ENCODE measurements at places on chromosomes 7 and 10.

- DNase-seq: no peak
These were observed 56.0 kb downstream of the CCDC7 start for GRCh38 chr10:32501906-32502305.

DNA sequence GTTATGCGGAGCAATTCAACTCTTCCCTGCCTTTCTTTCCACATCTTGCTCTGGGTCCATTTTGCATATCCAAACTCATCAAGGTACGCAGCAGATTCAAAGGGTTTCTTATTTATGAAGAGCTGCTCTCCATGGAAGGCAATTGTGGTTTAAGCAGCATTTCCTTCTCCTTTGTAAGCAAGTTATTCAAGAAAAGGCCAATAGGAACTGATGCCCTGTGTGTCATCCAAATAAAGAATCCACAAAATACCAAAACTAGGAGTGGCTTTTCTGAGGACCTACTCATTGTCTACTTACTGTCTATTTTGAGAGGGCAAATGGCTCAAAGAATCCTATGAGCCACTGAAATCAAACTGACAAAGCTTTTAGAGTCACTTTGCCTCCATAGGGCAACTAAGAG is 253.1 kb downstream of the PTEN start:
- no peak for DNase-seq

GRCh38 chr10:93032105-93032808 is 28.3 kb upstream of the CYP26C1 start:
- no peak for DNase-seq

GRCh38 chr7:106566672-106567071 is 94.3 kb downstream of the CCDC71L start:
- DNase-seq: no peak

DNA sequence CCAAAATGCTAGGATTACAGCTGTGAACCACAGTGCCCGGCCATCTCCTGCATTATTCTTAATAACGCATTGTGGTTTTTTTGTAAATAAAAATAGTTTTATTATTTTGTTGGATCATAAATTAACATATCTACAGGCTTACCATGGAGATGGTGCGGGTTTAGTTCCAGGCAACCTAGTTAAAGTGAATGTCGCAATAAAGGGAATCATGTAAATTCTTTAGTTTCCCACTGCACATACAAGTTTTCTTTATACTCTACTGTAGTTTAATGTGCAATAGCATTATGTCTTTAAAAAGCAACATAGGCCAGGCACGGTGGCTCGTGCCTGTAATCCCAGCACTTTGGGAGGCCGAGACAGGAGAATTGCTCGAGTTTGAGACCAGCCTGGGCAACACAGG is 2.4 kb downstream of the PRKRIP1 start:
- no peak for DNase-seq

GRCh38 chr10:102668326-102669107 is 24.2 kb downstream of the TRIM8 start:
- no peak for DNase-seq

GRCh38 chr10:47101807-47102206 is 190.6 kb downstream of the PTPN20 start:
- no peak for DNase-seq

- no peak for DNase-seq
These were observed 108.5 kb downstream of the FAM107B start for GRCh38 chr10:14665865-14666857.

DNA sequence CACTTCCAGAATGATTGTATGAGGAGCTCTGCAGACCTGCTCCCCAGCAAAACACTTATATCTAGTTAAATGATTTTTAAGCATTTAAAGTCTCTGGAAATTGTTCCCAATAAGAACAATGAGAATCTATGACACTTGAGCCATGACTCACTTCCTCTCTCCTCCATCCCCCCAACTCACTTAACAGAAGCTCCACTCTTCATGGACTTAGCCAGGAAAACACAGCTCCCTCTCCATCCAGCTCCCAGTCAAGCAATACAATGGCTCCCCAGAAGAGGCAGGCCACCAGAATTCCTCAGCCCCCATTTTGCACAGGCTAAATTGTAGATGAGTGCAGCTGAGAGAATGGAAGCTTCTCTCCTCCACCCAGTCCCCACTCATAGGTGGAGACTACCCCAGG is 27.0 kb downstream of the AOC1 start:
- no peak for DNase-seq

DNA sequence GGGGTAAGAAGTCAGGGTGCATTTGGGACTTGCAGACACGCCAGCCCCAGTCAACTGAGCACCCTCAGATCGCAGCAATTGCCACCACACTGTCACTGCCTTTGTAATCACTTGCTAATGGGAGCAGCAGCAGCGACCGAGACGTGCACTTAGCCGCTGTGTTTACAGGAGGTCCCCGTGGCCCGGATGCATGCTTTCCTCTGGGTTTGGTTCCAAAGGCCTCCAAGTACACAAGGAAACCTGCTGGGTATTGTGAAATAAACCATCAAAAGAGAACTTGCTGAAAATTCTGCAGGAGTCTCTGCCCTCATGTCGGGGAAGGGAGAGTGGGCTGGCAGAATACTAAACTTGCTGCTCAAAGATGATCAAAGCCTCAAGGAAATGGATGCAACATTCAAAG is 341.7 kb downstream of the DNAJB6 start:
- no peak for DNase-seq

DNA sequence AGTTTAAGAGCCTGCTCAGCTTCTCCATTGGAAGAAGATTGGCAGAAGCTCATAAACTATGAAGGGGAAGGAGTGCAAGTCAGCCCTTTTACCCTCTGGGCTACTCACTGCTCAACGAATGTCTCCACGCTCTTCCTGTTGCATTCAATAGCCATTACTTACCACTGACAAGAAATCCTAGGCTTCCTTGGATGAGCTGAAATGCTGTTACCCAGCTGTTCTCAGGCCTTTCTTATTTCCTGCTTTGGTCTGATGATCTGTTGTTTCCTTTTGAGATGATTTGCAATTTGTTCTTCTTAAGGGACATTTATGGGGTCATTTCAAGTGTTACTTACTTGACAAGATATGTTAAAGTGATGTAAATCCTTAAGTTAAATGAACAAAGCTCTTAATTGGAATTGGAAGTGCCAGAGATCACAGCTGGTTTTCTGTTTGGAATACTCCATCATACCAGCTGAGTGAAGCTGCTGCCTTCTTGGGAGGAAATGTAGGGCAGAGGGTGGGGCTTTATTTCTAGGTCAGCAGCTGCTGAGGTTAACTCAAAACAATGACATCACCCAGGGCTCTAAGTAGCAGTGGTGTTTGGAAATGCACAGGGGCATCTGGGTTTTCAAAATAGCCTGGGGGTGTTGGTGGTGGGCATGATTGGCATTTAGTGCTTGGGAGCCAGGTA is 170.0 kb downstream of the PRKCQ start:
- no peak for DNase-seq

GRCh38 chr10:77498210-77498609 is 139.4 kb downstream of the KCNMA1 start:
- DNase-seq: no peak

DNA sequence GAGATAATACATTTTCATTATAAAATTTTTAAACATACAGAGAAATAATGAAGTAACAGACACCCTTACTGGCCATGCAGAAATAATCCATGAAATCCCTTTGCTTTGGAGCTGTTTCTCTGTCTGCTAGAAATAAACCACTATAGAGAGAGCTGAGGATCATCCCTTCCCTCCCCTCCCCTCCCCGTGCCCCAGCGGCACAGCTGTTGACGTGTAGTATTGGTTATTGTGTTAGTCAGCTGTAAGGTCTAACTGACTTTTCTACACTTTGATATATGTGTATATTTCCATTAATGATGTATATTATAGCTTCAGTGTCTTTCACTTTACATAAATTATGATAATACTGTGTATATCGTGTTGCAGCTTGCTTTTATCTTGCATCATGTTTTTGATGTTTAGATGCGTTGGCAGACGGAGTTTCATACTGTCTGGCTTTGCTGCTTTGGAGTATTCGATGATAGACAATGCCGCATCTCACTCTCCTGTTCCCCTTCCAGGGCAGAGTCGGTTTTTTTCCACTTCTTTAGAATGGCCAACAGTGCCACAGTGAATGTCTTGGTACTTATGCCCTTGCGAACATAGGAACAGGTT is 27.4 kb upstream of the GRID1 start:
- DNase-seq: no peak

DNA sequence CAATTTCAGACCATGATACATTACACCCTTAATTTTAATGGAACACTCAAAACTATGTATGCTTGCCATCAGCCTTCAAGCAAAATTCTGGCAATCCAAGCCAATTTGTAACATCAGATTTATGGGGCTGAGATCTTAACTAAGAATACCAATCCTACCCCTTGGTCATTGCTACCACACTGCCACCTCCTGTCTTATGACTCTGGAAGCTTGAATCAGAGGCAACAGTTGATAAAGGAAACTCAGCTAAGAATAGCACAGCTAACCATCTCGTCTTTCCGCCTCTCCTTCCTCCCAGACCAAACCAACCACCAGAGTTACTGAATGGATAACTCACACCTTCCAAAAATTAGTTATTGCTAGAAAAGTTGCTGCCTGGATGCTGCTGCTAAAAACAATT is 7.4 kb downstream of the IGF2BP3 start:
- no peak for DNase-seq

DNA sequence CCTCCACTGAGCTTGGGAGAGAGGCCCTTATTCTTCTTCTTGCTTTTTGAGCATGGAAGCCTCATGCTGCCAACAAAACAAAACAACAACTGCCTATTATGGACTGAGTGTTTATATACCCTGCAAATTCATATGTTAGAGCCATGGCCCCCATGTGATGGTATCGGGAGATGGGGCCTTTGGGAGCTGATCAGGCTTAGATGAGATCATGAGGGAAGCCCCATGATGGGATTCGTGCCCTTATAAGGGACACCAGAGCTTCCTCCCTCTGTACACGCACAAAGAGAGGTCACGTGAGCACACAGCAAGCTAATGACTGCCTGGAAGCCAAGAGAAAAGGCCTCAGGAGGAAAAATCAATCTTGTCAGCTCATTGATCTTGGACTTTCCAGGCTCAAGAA is 235.0 kb downstream of the FANK1 start:
- DNase-seq: no peak

- DNase-seq: no peak
These were observed 64.9 kb upstream of the ASAH2 start for GRCh38 chr10:50316174-50316573.

GRCh38 chr10:131195116-131195515 is 116.4 kb downstream of the TCERG1L start:
- no peak for DNase-seq

DNA sequence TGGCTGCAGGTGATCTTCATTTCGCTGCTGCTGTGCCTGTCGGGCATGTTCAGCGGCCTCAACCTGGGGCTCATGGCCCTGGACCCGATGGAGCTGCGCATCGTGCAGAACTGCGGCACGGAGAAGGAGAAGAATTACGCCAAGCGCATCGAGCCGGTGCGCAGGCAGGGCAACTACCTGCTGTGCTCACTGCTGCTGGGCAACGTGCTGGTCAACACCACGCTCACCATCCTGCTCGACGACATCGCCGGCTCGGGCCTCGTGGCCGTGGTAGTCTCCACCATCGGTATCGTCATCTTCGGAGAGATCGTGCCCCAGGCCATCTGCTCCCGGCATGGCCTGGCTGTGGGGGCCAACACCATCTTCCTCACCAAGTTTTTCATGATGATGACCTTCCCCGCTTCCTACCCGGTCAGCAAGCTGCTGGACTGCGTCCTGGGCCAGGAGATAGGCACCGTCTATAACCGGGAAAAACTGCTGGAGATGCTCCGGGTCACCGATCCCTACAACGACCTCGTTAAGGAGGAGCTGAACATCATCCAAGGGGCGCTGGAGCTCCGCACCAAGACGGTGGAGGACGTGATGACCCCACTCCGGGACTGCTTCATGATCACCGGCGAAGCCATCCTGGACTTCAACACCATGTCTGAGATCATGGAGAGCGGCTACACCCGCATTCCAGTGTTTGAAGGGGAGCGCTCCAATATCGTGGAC is 1.3 kb downstream of the CNNM2 start:
- peak; percentile 9 for DNase-seq

GRCh38 chr10:53918755-53919154 is 882.3 kb downstream of the PCDH15 start:
- DNase-seq: no peak

GRCh38 chr7:151695951-151696541 is 176.4 kb upstream of the RHEB start:
- no peak for DNase-seq

DNA sequence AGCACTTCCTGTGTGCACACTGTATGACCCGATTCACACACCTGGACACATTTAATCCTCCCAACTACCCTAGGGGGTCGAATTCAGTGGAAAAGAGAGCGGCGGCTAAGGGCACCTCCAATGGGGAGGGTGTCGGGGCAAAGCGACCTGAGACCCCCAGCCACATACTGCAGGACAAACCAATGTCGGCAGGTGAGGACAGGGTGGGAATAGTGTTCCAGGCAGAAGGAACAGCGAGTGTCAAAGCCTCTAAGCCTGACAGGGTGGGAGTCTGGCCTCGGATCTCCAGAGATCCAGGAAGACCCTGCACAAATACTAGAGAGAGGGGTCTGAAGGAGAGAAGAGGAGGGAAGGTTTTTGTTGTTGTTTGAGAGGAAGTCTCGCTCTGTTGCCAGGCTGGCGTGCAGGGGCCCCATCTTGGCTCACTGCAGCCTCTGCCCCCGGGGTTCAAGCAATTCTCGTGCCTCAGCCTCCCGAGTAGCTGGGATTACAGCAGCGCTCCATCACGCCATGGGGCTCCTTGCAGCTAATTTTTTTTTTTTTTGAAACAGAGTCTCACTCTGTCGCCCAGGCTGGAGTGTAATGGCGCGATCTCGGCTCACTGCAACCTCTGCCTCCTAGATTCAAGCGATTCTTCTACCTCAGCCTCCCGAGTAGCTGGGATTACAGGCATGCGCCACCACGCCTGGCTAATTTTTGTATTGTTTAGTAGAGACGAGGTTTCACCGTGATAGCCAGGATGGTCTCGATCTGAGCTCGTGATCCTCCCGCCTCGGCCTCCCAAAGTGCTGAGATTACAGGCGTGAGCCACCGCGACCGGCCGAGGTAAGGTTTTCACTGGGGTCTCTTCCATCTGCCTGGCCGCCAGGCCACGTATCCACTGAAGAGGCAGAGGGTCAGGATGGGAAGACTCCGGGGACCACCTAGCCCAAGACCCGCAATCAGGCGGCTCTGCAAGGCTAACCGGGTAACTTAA is 1.2 kb upstream of the ARPC1B start:
- DNase-seq: no peak

- DNase-seq: no peak
These were observed 8.3 kb downstream of the PI4K2A start for GRCh38 chr10:97648562-97649404.

- DNase-seq: no peak
These were observed 4.7 kb upstream of the HIP1 start for GRCh38 chr7:75743455-75743859.

DNA sequence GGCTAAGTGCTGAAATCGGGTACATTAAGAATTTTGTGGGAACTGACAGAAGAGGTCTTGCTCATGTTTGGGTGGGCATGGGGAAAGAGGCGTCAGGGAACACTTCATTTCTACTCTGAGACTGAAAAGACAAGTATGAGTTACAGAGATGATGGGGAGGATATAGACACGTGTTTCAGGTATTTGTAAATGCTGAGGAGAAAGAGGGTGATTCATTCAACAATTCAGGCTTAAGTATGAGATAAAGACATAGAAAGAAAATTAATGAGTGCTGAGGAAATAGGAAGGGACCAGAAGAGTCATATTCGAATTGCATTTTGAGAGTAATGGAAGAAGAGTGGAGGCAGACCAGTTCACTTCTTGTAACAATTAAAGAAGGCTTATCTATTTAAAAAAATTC is 143.6 kb downstream of the HBP1 start:
- DNase-seq: no peak

GRCh38 chr7:14851610-14852009 is 50.9 kb downstream of the DGKB start:
- DNase-seq: no peak

GRCh38 chr10:103889121-103889720 is 28.8 kb downstream of the STN1 start:
- no peak for DNase-seq
